ENCODE measurements at places on chromosomes 7 and 10.
A peak's percentile ranks its signal among the peaks of the same experiment; 100 is the strongest.

DNA sequence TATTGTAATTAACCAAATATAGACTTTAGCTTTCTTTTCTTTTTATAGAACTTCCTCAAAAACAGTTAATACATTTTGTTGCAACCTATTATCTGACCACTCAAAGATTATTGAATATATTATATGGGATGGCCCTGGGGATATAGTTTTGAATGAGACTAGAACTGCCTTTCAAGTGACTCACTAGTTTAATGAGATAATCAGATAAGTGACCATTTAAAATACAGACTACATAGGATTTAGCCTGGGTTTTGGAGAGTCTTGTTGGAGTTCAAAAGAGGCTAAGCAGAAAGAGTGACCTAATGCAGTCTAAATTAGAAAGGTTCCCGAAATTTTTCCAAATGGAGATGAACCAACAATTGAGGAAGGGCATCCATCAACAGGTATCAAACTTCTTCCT lies 305.2 kb upstream of the ETV1 start:
- no peak for DNase-seq

- no peak for DNase-seq
These were observed 50.3 kb downstream of the JAZF1 start for GRCh38 chr7:28130277-28130676.

DNA sequence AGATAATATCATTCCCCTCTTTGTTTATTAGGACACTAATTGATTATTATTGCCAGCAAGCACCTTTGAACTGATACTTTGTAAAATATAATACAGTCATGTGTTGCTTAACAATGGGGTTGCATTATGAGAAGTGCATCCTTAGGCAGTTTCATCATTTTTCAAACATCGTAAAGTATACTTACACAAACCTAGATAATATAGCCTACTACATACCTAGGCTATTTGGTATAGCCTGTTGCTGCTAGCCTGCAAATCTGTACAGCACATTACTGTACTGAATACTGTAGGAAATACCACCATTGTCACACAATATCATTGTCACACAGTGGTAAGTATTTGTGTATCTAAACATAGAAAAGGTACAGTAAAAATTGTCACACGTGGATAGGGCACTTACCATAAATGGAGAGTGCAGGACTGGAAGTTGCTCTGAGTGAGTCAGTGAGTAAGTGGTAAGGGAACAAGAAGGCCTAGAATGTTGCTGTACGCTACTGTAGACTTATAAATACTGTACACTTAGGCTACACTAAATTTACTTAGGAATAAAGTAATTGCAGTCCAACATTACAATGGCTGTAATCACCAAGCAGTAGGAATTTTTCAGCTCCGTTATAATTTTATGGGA lies 70.7 kb downstream of the LCOR start:
- no peak for DNase-seq

DNA sequence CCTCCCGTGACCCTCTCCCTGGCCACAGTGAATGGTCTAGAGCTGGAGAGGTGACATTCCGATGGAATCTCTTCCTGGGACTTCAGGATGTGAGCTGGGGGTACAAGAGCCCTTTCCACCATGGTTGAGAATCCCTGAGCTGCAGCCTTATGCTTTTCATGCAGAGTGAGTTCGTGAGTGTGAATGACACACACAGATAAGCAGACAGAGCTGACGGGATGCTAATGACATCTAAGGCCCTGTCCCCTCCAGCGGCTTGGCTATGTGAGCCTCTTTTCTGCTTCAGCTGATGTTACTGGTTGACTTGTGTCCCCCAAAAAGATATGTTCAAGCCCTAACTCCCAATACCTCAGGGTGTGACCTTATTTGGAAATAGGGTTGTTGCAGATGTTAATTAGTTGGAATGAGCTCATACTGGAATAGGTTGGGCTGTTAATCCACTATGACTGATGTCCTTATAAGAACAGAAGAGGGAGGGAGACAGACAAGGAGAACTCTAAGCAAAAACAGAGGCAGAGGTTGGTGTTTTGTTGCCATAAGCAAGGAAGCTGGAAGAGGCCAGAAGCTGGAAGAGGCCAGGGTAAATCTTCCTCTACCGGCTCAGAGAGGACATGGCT lies 111.1 kb upstream of the AFAP1L2 start:
- no peak for DNase-seq

GRCh38 chr7:99623091-99623693 lies 6.4 kb downstream of the ZSCAN25 start:
- no peak for DNase-seq

GRCh38 chr7:154559454-154559853 lies 443.5 kb downstream of the PAXIP1 start:
- DNase-seq, result no peak

- DNase-seq, result no peak
These were observed 528.5 kb downstream of the LRMDA start for GRCh38 chr10:75959912-75960311.

- DNase-seq, result no peak
These were observed 10.9 kb upstream of the CYREN start for GRCh38 chr7:135181261-135181928.

DNA sequence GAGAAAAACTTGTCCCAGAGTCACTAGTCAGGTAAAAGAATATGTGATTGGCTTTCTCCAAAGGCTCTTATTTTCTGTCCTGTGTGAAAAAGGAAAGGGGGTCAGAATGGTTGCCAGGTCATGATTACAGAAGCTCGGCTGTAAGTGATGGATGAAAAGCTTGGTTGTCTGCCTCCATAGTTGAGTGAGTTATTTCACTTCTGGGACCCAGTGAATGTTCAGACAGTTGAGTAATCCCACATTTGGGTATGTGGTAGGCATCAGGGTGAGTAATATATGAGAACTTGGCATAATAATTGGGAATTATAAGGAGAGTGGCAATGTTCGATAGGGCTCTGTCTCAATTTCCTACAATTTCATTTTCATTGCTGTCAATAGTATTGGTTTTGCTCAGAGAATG lies 72.5 kb downstream of the BBS9 start:
- no peak for DNase-seq

DNA sequence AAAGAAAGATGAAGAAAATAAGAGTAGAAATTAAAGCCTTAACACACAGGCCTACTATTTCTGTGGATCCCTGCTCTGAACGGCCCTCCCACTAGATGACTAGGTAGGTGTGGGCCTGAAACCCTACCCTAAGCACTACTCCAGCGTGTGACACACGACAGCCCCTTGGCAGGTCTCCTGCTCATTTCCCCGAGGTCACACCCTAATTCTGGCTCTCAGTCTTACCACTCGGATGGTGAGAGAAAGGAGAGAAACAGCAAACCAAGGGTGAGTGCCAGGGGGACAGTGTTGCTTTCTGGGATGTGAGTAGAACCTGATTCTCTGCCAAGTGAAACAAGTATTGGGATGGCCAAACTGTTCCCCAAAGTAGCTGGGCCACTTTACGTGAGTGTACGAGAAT lies 12.1 kb downstream of the GALNTL5 start:
- no peak for DNase-seq

GRCh38 chr10:32002531-32002930 lies 53.7 kb downstream of the KIF5B start:
- no peak for DNase-seq

DNA sequence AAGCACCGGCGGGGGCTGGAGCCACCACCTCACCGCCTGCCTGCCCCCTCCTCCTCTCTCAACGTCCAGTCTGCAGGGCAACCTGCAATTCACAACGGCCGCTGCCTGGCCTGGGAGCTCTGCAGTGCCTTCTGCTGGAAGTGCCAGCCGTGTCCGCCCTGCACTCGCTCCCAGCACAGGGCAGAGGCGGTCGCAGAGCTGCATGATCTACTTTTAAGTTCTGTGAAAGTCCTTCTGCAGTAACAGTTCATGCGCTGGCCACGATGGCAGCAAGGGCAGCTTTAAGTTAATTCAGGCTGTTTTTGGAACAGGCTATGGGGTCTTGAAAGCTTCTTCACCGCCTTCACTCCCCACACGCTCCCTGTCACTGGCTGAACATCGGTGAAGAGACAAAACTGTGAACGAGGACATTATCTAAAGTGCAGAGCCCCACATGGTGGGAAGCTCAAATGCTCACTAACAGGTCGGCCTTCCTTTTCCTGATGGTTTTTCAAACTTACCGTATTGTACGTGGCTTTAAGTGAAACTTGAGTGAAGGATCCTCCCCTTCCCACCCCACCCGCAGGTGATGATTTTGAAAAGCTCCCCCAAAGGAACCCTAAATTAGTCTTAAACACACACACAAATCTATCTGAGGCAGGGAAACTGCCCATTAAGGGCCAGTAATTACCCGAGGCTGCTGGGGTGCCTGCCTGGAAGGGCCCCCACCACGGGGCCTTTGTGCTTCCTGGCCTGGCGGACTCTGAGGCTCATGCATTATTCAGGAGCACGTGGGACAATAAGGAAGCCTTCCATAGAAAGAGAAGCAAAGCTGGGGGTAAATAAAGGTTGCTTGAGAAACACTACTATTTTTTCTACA lies 504.3 kb downstream of the DNAJB6 start:
- DNase-seq, result no peak

- no peak for DNase-seq
These were observed 919 bp upstream of the IDI2 start for GRCh38 chr10:1026578-1026977.

DNA sequence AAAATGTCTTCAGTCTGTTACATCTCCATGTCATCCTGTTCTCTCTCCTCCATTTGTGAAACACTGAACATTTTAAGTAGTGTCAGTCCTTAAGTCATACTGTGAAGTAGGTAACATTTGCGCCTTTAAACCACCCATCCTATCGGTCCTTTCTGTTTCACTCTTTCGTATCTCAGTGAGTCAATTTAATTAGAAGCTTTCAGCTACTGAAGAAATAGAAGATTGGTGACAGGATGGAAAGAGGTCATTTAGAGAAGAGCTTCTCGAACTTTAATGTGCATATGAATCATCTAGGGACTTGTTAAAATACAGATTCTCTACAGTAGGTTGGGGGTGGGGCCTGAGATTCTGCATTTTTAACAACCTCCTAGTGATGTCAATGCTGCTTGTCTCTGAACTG lies 113.4 kb downstream of the SRI start:
- DNase-seq, result peak; percentile 3

GRCh38 chr7:1670894-1671593 lies 967 bp downstream of the ELFN1 start:
- DNase-seq, result no peak

- no peak for DNase-seq
These were observed 172.1 kb upstream of the AOAH start for GRCh38 chr7:36896418-36896817.

DNA sequence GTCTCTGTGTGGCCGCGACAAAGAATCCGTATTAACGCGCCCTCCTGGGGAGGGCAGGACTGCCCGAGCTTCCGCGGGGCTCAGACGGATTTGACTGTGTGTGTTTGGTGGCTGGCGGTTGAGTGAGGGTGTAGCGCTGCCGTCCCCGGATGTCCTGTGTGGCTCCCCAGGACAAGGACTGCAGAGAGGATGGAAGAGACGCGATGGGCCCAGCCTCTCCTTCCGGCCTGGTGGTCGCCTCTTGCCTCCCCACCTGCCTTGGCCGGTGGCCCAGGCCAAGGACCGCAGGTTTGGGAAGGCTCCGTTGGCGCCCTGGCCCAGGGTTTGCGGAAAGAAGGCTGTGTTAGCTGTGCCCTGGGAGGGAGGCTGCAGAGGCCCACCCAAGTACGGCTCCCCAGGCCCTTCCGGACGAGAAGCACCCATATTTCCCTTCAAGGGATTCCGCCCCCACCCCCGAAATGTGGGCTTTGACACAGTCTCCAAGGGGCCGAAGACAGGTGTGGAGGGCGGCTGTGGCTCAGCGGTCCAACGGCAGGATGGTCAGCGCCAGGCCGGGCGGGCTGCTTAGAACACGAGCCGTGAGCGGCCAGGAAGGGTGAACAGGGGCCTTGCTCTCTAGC lies 2.3 kb downstream of the UNCX start:
- no peak for DNase-seq

DNA sequence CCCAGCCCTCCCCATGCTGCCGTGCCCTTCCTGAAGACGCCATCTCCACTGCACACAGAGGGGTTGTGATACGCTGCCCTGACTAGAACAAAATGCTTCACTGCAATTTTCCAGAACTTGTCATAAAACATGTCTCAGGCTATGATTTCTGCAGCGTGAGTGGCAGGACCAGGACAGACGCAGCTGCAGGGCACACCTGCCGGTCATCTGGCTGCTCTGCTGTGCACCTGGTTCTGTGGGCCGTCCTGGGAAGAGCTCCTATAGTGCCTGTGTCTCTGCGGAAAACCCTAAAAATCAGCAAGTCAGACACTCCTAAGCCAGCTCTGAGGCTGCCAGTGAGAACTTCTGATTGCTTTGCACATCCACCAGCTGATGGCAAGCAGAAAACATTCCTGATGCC lies 39.7 kb upstream of the DIP2C start:
- DNase-seq, result no peak

DNA sequence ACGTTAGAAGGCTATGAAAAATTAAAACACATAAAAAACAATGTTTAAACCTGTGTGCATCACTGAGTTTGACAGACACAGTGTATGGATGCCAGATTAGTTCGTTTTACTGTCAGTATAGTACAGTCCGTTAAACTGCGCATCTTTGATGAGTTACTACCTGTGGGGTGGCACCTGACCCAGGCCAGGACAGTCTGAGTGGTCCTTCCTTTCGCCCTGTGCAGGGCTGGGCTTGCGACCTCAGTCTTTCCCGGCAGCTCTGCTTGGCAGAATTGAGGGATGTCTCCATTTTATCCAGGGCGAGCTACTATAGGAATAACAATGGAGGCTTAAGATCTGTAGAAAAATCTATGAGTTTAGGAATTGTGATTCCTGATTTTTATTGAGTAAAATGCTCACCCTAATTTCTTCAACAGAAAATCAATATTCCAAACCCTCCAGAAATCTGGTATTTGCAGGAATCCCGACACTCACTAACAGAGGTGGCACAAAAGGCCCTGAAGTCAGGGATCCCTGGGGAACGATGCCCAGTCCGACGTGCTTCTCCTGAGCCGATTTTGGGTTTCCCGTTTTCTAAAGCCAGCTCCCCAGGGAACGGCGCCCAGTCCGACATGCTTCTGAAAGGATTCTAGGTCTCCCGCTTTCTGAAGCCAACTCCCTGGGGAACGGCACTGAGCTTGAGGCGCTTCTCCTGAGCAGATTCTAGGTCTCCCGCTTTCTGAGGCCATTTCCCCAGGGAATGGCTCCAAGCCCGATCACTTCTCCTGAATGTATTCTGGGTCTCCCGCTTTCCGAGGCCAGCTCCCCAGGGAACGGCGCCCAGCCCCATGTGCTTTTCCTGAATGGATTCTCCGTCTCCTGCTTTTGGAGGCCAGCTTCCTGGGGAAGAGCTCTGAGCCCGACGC lies 377.6 kb downstream of the DNAJB6 start:
- DNase-seq, result no peak

GRCh38 chr7:50210706-50211115 lies 93.8 kb upstream of the IKZF1 start:
- DNase-seq, result no peak

- DNase-seq, result no peak
These were observed 252.6 kb downstream of the DOCK4 start for GRCh38 chr7:111953611-111954010.

GRCh38 chr7:83821866-83822265 lies 172.9 kb upstream of the SEMA3E start:
- no peak for DNase-seq

GRCh38 chr10:5935628-5936027 lies 41.7 kb downstream of the IL15RA start:
- DNase-seq, result no peak
